ENCODE measurements at places on chromosomes 11 and 22.
A peak's percentile ranks its signal among the peaks of the same experiment; 100 is the strongest.

DNA sequence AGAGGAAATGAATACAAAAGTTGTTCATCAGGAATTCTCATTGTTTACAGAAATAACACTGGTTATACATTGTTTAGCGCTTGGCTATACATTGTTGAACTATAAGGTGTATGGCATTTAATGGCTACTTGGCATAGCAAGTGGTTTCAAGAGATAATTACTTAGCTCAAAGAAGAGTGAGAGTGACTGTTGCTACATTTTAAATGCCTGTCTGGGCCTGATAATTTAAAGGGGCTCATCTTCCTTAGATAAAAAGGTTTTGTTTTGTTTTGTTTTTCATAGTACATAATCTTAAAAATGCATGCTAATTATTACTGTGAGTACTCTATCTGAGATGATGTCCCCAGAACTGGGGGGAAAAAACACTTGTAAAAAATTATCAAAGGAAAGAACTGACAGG is 1.5 kb upstream of the SMPD1 start:
- no peak for DNase-seq

- DNase-seq = peak; percentile 53
Observed at GRCh38 chr22:43151251-43152002, at the start of gene TSPO. TSS of gene TSPO (plus strand) at chr22:43151559. CDS start at chr22:43159239, 7,680 bp downstream.

- peak; percentile 31 for DNase-seq
Observed at GRCh38 chr22:40107244-40107643, 70.5 kb upstream of the TNRC6B start.

DNA sequence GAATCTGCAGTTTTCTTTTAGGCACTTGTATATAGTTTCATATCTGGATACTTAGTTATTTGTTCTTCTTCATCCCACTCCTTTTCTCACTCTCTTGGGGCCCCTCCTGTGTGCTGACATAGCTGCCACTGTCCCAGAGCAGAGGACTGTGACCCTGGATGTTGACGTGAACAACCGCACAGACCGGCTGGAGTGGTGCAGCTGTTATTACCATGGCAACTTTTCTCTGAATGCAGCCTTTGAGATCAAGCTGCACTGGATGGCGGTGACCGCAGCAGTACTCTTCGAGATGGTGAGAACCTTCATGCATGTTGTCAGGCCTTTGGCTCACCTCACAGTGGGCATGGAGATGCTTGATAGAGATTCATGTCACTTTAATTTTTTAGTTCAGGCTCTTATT is 50.9 kb upstream of the YWHAH start:
- no peak for DNase-seq

GRCh38 chr11:82890936-82891335 is 9.3 kb downstream of the PRCP start:
- DNase-seq = no peak

DNA sequence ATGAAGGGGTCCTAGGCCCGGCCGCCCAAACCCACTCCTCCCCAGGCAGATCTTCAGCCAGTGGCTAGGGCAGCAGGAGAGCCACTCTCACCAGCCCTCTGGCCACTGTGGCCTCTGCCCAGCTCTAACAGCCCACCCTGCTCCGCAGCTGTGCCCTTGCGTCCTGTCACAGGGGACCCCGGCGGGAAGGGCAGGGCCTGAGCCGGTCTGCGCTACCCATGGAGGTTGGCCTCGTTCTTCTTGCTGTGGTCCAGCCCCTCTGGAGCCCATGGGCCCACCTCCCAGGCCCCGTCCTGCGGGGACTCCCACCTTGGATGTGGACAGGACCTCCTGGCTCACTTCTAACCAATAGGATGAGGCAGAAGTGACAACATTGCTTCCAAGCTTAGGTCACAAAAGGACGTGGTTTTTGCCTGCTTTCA is 38.3 kb upstream of the TH start:
- DNase-seq = no peak

GRCh38 chr11:126162306-126163030 is 49.0 kb downstream of the RPUSD4 start:
- no peak for DNase-seq

DNA sequence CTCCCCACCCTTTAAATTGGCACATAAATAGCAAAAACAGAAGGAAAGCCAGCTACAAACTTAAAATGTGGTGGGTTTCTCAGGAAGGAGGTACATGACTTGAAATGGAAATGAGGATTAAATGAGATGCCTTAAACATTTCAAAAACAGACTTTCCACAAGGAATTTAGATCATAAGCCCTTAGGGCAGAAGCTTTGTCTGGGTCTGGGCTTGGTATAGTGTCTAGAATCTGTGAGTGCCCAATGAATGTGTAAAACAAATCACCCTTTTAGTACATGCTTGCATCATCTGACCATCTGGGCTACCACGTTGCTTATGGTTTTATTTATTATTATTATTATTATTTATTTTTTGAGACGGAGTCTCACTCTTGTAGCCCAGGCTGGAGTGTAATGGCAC is 37.1 kb upstream of the CREB3L1 start:
- DNase-seq = no peak

DNA sequence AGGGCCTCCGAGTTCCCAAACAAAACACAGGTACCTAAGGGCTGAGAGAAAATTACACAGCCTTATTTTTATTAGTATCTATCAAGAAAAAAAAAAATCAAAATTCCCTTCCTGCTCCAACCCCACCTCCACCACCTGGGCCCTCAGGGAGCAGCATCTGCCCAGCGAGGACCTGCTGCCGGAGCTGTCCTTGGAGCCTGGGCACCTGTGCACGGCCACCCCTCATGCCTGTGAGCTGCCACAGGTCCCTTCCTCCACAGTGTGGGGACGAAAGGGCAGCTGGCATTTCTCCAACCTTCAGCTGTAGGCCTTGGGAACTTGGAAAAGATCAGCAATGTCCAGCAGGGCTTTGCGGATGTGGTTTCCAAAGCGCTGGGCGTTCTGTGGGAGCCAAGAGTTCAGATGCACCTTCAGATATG is 6.3 kb upstream of the SYCE3 start:
- DNase-seq = no peak

- DNase-seq = peak; percentile 64
Observed at GRCh38 chr22:43090130-43090789, 1.1 kb upstream of the TTLL1 start.

DNA sequence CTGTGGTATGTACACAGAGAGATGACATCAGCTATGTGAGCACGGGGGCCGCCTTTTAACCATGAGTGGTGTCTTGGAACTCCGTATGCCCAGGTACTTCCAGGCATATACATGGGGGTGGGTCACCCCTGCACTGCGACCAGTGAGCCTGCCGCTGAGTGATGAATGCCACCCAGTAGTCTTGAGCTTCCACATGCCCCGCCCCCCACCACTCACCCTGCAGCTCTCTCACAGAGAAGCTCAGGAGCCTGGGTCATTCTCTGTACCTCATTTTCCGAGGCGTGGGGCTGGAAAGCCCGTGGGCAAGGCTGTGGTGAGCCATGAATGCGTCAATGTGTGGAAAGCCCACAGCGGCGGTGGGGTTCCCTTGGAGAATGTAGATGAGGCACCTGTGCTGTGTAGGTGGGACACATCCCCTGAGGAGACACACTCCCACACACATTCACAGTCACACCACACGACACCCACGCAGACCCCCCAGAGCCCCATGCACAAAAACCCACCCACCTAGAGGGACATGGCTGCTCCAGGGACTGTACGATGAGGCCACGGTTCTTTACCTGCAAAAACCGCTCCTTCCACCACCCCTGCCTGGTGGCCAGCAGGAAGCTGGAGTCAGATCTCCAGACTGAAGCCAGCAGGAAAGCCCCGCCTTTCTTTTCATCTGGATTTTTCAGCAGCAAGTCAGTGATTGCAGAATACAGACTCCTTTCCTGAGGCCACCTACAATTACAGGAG is 67.6 kb downstream of the PIWIL3 start:
- DNase-seq = no peak

- no peak for DNase-seq
Observed at GRCh38 chr11:102792604-102793003, 5.4 kb downstream of the MMP1 start.

DNA sequence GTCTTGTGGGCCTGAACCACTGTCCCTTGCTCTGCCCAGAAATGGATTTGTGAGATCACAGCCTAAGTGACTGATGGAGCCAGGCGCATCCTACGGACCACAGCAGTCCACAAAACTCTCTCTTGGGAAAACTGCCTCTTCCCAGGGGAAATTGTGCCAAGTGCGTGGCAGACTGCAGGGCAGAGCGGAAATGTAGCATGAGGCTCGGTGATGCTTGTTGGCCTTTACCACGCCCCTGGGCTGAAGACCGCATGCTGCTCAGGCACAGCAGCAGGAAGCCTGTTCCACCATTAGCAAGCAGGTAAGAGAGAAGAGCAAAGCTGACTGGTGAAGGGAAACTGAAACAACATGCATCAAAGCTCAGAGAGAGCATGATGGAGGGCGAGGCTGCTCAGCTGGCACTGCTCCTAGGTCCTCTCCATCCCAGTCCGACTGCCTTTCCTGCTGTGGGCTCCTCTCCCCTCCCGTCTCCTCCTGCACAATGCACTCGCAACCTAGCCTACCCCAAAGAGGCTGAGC is 26.5 kb upstream of the SCARF2 start:
- DNase-seq = peak; percentile 72

DNA sequence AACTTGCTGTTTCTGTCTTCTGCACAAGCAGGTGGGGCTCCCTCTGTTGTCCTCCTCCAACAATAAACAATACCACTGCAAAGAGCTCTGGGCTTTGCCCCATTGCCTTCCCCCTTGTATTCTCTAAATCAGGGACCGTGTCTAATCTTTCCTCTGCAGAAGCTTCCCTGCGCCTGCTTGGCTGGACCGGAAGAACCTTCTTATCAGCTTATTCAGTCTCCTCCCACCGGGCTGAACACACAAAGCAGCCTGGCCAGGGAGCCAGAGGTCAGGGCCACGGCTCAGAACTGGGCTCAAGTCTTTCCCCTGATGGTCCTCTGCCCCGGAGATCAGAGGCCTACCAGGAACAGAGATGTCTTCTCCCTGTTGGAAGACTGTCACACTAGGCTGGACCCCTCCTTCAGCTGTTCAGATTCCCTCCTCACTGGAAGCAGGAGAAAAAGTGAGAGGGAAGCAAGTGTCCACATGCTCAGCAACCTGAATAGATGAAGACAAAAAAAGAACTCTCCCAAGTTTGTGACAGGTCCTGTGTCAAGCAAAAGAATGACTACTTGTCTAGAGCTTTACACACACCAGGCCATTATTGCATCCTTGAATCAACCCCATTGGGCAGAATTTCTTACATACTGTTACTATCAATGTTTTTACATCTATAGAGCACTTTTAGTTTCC is 63.7 kb downstream of the RAB30 start:
- DNase-seq = no peak

DNA sequence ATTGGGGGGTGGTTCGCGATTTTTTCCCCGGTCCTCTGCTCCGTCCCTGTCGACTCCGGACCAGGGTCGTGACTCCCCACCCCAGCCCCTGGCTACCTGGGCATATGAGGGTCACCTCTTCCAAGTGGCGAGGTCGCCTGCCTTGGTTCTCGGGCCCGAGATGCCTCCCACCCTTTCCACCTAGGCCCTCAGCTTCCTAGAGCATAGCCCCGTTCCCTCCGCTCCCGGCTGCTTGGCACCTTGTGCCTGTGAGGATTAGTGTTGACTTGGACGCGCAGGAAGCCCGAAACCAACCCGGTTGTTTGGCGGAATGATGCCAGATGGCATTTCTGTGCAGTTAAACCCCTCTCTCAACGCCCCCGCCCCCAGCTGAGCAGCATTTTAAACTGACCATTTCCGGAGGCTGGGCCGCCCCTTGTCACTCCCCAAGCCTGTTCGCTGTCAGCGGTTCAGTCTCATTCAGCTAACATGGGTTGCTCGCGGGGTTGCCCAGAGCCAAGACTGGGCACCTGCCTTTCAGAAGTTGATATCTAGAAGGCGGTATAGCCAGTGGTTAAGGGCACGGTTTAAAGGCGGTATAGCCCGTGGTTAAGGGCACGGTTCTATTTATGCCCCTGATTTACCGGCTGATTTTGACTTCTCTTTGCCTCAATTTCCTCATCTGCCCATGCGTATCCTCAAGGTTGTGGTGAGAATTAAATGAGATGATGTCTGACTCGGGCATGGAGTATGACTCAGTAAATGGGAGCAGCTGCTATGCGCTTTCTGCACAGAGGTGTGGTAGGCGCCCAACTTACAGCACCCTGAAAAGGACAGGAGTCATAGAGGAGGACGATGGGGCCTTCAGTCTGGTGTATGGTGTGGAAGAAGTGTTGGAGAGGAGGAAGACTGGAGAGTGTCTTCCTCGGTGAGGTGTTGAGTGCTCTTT is 639 bp downstream of the INCENP start:
- DNase-seq = no peak

GRCh38 chr22:27405672-27406388 is 395.7 kb downstream of the MN1 start:
- DNase-seq = no peak

DNA sequence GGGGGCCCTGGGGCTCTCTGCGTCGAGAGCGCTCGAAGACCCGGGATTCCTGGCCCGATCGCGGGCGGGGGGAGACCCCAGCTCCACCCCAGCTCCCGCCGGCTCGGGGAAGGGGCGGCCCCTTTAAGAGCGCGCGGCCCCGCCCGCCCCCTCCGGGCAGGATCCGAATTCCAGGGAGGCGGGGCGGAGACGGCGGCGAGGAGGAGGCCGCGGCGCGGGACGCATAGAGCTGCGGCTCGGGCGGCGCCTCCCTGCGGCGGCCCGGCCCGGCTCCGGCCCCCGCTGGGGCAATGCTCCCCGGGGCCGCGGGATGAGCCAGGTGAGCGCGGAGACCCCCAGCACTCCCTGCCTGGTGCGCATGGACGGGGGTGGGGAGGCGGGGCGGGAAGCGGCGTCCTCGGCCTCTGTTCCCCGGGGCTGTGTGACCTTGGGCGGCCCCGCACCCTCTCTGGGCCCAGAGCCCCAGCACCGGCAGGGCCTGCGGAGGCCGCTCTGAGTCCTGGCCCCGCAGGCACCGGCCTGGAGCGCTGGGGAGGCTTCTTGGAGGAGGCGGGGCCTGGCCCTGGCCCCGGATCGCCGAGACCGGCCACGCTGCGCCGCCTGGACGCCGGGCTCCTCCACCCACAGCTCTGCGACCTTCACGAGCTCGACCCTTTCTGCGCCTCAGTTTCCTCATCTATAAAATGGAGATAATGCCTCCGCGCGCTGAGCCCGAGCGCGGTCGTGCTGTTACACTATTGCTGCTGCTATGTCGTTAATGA is 565 bp downstream of the GAS2L1 start:
- DNase-seq = no peak

- no peak for DNase-seq
Observed at GRCh38 chr11:98495601-98496000, 525.1 kb upstream of the CNTN5 start.

- DNase-seq = no peak
Observed at GRCh38 chr11:94757037-94757735, 11.0 kb upstream of the AMOTL1 start.

DNA sequence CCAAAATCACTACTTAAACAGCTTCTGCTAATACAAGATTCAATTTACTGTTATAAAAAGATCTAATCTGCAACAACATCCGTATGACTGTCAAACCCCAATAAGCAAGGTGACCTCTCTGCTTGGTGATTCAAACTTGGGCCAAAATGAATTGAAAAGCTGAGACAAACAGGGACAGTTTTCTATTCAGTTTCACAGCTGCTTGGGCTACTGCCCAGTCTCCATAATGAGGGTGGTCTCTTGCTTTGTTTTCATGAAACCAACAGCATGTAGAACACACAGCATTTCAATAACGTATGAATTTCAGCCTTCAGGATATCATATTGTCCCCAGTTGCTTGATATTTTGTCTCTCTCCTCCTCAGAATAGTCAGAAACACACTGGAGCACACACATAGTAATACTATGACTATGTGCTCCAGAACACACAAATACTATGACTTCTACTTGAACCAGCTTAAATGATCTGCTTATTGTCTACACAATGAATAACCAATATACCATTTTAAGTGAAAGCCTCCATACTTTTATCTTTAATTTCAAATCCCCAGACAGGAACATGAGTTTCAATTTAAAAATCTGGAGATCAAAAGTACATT is 285.0 kb downstream of the TTC28 start:
- DNase-seq = no peak

- no peak for DNase-seq
Observed at GRCh38 chr22:43400449-43400848, 11.4 kb upstream of the MPPED1 start.

All from CD4-positive, alpha-beta T cell treated with Interleukin-4 for 1 hour (primary cell).